ENCODE measurements at places on chromosomes 6 and 20.

DNA sequence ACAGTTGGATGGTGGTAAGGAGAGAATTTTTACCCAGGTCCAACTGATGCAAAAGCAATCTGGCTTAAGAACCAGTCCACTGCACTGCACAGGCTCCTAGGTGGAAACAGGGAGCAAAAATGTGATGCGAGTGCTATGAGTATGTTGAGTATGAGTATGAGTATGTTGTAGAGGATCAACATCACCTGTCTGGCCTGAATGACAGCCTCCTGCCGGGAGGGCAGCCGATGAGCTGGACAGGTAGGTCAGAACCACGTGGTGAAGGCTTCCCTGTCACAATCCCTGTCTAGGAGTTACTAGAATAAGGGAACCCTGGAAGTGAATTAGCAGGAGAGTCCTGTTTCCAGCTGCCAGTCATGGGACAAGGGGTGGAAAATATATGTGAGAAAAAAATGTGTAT, 44.3 kb upstream of the SNX9 start:
- DNase-seq = no peak

DNA sequence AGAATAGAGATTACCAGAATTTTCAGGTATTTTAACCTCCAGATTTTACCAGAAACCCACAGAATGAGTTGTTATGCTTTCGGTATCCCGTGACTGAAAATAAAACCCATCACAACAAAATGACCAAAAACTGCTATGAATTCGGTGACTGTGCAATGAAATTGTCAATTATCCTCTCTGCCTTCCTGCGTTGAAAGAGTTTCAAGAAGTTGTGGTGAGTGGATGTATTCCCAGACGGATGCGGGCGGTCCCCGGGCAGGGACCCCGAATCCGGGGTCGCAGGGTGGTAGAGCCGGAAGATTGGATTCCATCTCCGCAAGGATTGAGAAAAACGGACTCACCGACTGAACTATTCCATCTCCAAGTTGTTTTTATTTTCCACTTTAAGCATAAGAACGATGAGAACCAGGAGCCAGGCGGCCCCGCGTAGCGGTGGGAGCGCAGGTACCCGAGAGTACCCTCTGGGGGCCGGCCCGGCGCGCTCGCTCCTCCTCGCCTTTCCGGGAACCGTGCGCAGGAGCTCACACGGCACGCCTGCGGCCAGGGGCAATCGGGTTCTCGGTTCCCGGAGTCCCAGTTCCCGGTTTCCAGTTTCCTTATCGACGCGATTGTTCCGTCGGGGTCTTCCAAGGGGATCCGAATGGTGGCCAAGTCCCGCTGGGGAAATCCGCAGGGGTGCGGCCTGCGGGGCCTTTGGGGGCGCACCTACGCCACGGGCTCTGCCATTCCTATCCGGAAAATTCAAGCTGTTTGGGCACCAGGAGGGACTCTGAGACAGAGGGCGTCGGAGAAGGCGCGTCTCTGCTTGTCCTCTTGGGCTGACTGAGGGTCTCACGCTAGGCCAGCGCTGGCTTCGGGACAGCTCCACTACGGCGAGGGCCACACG, 104.9 kb upstream of the PRDM1 start:
- DNase-seq = no peak

- no peak for DNase-seq
Observed at GRCh38 chr6:133590196-133590595, 298.7 kb upstream of the TCF21 start.

DNA sequence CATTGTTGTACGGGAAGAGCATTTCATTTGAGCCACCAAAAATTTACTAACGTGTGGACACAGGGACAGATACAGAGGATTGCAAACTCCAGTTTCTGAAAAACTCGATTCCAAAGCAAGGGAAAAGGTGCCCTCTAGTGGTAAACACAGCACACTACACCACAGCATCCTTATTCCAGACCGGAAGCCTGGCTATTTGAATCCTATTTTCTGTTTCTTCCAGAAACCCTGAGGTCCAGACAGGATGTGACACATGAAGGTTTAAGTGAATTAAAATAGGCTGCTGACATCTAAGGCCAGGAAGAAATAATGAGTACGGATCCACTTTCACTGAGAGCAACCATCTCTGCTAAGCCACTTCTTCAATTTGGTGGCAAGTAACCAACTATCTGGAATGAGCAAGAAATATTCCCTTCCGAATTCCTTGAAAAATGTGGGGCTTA, 31.8 kb upstream of the GMPR start:
- DNase-seq = no peak

DNA sequence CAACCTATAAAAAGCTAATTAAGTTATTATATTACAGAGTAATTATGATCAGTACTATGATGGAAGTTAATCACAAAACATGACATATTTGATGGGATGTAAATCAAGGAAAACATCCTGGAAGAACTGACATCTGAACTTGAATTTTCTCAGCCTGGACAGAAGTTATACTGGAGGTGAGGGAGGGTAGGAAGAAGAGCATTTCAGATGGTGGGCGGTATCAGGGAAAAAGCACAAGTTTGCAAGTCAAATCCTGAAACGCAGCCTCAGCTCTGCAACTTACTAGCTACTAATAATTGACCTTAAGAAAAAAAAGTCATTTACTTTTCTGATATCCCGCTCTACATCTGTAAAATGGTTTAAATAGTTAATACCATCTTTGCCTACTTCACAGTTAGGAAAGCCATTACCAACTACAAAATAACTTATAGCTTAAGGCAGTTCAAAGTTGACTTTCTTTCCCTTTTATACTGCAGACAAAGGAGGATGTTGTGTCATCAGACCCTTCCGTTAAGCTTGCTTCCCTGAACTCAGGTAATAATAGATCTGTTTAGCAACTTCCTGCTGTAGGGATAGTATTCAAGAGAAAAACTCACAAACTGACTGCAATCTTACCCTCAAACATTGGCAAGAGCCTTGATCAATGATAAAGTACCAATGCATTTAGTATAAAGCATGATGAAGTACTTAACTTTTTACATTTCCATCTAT, 21.0 kb downstream of the NOL7 start:
- DNase-seq = no peak

DNA sequence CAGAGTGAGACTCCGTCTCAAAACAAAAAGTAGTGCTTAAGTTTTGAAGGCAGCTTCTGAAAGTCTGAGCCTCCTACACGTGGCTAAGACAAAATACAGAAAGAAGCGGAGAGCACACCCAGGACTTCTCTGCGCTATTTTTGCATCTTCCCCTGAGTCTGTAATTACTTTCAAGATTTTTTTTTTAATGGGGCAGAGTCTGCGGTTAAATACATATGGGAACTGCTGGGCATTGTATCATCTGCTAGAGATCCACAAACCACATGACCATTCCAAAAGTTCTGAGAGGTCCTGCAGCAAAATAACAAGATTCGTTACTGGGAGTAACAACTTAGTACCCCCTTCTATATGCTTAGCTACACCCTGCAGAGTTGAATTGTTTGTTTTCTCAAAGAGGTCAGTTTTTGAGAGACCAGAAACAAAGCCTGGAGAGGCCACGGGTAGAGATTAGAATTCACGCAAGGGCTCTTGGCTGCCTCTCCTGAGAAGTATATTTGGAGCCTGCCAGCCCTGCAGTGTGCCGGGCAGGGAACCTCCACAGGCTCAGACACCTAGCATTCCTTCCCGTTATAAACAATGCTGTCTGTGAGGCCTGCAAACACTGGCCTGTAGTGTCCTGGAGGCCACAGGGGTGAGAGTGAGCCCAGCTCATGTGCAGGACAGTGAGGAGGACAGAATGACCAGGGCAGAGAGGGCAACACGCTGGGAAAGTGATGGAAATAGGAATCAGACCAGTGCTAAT, 48.2 kb upstream of the FAM50B start:
- DNase-seq = no peak
